ENCODE measurements at places on chromosomes 3 and 15. TPM values are rescaled to one million over a fixed set of nuclear protein-coding genes. Genes with fewer than 3 reads are reported as not detected.

- no peak for DNase-seq
Measured at GRCh38 chr3:155103686-155104085, 23.6 kb downstream of the MME start.

- no peak for DNase-seq
Measured at GRCh38 chr3:147407114-147407497, 763 bp upstream of the ZIC4 start.

GRCh38 chr3:46574881-46575576 lies 8.9 kb upstream of the LRRC2 start:
- no peak for DNase-seq

Gene ABI3BP
- total RNA-seq, result not detected

Gene ITGB5
- 3.1 TPM for total RNA-seq

GRCh38 chr15:74983725-74984231 lies 11.6 kb upstream of the SCAMP5 start:
- no peak for DNase-seq

DNA sequence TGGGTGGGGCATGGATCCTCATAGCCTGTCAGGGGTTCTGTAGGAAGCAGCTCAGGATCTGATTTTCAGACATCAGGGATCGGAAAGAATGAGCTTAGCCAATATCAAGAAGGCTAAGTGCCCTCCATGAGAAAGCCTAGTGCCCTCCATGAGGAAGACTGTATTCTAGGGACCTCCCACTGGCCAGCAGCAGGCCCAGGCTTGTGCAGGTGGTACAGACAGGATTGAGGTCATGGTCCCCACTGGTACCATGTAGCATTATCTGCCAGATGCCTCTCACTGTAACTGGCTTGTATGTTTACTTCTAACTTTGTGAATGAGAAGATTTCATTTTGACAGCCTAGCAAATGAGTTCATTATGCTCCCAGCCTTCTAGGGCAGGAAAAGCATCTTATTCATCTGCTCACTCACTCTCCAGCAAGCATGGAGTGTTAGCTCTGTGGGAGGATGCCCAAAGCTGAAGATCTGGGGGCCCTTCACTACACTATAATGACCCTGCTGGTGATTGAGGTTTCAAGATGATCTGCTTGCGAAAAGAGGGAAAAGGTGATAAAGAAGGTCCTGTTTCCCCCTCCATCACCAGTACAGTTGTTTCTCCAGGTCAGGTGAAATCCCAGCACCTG lies 7.5 kb downstream of the EPHB1 start:
- DNase-seq, result no peak

- no peak for DNase-seq
Measured at GRCh38 chr15:51841406-51842040, 12.1 kb downstream of the TMOD3 start.

Gene IP6K2
- 116 TPM for total RNA-seq

Gene JMJD7
- total RNA-seq, result 26.7 TPM

Measured in T-helper 17 cell (primary cell).